Urinary bladder (tissue), 4 donors: ENCODE measurements at places on chromosomes 13 and 19.

- DNase-seq: no peak
These were observed 583 bp downstream of the TECR start for GRCh38 chr19:14530005-14530348.

- no peak for DNase-seq
These were observed 229.7 kb downstream of the KCNRG start for GRCh38 chr13:50244713-50245574.

GRCh38 chr13:98504029-98504351 lies 72.9 kb downstream of the STK24 start:
- no peak for DNase-seq

DNA sequence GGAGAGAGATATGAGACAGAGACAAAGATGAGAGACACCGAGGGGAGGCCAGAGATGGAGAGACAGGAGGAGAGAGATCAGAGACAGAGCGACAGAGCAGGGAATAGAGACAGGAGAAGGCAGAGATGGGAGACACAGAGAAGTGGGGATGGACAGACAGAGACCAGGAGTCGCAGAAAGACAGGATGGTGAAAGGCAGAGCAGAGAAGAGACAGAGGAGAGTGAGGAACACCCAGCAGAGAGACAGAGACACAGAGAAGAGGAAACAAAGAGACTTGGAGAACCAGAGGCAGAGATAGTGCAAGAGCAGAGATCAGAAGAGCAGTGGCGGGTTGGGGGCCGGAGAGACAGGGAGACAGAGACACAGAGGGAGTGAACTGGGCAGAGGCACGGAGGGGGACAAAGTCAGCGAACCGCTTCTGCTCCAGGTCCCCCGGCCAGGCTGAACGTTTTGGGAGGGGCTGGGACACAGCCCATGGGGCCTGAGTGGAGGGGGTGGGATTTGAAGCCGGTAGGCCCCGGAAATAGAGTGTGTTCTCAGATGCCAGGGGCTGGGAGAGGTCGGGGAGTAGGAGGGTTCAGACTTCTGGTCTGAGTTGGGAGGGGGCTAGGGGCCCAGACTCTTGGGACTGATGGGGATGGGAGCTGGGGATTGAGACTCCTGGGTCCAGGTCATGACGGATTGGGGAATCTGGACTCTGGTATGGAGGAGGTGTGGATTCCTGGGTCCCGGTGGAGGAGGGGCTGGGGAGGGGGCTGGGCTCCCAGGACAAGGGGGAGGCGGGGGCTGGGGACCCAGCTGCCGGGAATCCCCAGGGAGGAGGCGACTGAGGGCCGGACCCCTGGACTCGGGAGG lies 654 bp downstream of the ZNF579 start:
- DNase-seq: no peak

GRCh38 chr13:79435561-79435990 lies 29.5 kb upstream of the RBM26 start:
- DNase-seq: no peak
